ENCODE measurements at places on chromosomes 3 and 15.
A peak's percentile ranks its signal among the peaks of the same experiment; 100 is the strongest.

DNA sequence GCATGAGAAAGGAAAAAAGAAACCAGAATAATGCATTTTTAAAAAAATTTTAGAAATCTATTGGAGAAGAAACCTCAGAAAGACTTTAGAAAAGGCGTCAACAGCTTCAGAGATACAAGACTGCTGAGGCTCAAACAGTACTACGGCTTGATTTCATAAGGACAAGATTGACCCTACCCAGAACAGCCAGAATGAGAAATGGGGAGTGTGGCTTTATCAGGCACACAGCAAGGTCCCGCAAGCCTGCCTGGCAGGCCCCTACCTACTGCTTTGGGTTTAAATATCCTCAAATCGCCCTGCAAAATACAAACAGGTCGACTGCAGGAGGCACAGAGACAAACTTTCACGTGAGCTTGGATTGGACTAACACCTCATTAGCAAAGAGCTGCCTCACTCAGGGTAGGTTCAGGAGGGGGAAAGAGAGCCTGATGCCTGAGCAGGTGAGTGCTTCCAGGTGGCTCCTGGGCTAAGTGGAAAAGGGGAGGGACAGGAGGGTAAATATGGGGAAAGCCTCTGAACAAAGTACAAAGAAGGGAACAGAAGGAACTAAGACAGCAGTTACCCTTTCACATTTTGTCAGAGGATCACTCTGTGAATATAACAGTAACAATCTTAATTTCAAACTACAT lies 87.5 kb downstream of the RORA start:
- DNase-seq, result no peak

- DNase-seq, result peak; percentile 26
Observed at GRCh38 chr15:60371175-60372051, 26.4 kb downstream of the ANXA2 start.

DNA sequence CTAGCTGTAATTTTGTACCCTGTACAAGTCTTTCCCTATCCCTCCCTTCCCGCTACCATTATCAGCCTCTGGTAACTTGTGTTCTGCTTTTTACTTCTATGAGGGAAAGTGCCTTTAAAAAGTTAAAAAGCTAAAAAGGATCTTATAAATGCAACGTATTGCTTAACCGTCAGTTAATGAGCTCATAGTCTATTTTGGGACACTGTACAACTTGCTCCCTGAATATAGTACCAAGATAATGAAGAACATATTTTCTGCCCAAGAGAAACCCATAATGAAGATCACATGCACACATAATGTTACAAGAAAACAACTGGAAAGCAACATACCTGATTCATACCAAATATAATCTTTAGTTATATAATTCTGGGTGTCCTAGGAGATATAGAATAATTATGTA lies 22.6 kb downstream of the ZIC1 start:
- no peak for DNase-seq

- DNase-seq, result no peak
Observed at GRCh38 chr3:86967062-86967461, 23.9 kb downstream of the VGLL3 start.

DNA sequence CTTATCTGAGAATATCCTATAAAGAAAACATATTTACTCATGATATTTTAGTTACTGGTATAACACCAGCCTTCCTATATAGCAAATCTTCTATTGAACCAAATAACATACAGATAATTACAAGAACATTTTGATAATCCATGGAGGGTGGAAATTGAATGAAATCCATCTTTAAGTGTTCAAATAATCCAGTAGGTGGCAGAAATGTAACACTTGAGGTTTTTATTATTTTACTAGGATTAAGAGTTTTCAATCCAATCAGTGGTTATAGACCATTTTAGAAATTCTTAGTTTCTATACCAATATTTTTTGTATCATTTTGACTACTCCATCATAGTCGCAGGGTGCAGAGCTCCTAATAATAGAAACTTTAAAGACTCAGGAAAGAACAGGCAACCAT lies 101.9 kb upstream of the KCNH8 start:
- DNase-seq, result no peak

- no peak for DNase-seq
Observed at GRCh38 chr15:80936288-80937078, 53.1 kb downstream of the MESD start.

- no peak for DNase-seq
Observed at GRCh38 chr3:183064475-183064874, 34.8 kb downstream of the MCCC1 start.

DNA sequence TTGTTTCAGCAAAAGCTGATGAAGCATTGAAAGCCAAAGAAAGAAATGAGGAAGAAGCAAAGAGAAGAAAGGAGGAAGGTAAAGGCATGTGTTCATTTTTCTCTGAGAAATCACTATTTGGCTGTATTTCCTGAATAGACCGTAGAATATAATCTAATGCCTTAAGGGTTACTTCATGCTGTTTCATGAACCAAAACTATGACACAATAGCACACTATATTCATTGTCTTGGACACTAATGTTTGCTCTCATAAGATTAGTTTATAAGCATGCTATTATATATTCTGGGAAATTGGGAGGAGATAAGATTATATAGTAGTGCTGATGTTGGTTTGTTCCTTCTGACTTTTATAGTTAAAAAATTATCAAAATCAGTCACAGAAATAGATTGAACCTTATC lies 110.1 kb upstream of the MLF1 start:
- no peak for DNase-seq

GRCh38 chr15:78065284-78065872 lies 12.1 kb downstream of the TBC1D2B start:
- DNase-seq, result no peak

DNA sequence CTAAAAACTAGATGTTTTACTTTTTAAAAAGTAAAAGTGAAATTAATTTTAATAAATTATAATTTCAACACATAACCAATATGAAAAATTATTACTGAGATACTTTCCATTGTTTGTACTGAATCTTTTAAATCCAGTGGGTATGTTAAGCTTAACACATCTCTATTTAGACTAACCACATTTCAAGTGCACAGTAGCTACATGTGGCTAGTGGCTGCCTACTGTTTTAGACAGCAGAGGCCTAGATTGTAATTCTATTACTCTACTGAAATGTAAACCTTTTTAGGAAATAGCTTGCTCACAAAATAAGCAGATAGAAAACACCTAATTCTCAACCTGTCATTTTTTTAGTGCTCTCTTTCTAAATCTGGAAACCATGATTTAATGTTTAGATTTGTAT lies 4.9 kb downstream of the TCAIM start:
- DNase-seq, result no peak

DNA sequence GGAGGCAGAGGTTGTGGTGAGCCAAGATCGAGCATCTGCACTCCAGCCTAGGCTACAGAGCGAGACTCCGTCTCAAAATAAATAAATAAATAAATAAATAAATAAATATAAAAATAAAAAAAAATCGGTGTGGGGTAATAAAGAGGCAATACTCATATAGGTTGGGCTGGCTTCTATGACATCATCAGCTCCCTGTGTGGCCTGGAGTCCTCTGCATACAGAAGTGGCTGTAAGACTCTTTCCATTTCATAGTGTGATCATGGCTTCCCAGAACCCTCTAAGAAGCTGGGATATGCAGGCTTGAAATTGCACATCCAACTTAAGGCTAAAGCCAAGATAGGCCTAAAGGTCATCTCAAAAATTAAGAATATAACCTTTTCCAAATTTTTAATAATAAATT lies 101.6 kb downstream of the ZIC4 start:
- DNase-seq, result no peak

- no peak for DNase-seq
Observed at GRCh38 chr3:168003911-168004310, 91.8 kb downstream of the GOLIM4 start.

DNA sequence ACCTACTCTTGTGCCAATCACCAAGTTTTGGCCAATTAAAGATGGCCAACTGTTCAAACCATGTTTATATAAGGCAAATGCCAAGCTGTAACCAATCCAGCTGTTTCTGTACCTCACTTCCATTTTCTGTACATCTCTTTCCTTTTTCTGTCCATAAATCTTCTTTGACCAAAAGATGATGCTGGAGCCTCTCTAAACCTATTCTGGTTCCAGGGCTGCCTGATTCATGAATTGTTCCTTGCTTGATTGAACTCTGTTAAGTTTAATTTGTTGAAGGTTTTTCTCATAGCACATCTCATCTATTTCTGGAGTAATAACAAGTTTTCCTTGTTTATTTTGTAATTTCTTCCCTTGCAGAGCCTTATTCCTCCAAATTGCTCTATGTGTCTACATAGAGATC lies 115.3 kb upstream of the SMAD3 start:
- DNase-seq, result no peak

All from stimulated activated CD4-positive, alpha-beta T cell treated with anti-CD3 and anti-CD28 coated beads, Interleukin-4, amount 100 ng/mL, for 24 hours (primary cell).